ENCODE measurements at places on chromosomes 11 and 22.

GRCh38 chr11:122900587-122901202 is 18.1 kb downstream of the JHY start:
- DNase-seq, result no peak

- no peak for DNase-seq
These were observed 118.5 kb downstream of the APOL5 start for GRCh38 chr22:35835998-35836691.

GRCh38 chr11:73233692-73234470 is 15.8 kb downstream of the P2RY2 start:
- no peak for DNase-seq

- DNase-seq, result no peak
These were observed 129.9 kb downstream of the CTTN start for GRCh38 chr11:70528046-70528793.

- no peak for DNase-seq
These were observed 4.3 kb downstream of the IGSF22 start for GRCh38 chr11:18721561-18722292.
